ENCODE measurements at places on chromosomes 16 and 17.

DNA sequence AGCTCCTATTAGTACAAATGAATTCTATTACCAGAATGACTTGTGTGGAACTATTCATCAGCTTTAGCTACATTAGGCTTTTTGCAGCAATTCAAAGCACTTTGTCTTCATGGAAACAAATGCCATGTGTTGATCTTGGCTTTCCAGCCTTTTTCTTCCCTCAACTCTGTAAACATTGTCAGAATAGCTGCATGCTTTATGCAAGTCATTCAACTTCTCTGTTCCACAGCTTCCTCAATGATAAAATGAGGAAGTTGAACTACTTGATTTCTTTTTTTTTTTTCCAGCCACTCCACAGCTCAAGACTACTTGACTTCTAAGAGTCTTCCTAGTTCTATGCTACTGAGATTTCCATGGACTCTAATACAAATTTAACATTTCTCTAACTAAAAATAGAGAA, 41.1 kb downstream of the KIAA0753 start:
- no peak for DNase-seq

DNA sequence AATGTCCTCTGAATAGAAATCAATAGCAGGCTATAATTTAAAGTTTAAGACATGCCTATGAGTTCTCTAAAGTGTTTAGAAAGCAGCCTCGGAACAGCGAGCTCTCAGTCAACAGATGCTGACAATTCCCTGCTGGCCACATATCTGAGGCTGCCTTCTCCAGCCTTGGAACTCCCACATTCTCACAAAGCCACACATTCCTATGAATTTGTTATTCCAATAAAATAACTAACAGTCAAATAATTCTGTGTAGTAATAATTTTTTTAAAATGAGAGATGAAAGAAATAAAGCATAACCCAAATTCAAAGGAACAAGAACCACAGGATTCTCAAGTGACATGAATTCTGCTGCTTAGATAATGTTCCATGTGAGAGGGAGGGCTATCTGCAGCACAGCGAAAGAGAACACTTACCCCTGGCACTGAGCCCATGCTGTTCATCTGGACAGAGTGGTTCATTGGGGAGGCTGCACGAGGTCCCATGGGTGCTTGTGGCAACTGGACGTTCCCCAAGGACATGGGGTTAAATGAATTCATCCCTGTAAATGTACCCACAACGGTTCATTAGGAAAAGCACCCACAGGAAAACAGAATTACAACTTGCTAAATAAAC, 56.9 kb upstream of the TRAP1 start:
- peak; percentile 80 for DNase-seq

DNA sequence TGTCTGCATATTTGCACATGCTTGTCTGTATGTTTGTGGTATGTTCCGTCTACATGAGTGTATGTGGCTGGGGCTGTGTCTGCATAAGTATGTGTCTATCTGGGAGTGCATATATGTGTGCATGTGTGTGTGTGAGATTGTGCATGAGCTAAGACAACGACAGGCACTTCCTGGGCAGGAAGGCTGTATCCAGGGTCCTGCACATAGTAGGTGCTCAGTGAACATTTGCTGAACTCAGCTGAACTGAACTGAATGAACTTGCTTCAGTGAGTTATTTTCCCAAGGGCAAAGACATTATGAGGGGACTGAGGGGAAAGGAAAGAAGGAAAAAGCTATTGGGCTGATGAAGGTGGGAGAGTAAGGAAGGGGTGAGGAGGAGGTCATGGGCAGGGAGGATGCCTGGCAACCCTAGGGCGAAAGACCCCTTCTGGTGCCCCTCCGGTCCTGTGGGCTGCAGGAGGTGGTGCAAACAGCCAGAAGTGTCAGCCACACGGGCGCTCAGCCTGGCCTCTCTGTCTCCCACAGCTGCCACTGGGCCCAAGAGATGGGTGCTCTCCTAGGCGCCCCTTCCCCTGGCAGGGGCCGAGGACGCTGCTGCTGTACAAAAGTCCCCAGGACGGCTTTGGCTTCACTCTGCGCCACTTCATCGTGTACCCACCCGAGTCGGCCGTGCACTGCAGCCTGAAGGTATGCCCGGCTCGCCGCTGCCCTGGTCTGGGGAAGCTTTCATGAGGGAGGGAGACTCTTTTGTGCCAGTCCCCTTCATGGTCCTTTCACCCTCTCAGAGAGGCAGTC, 29.5 kb downstream of the ARHGAP23 start:
- no peak for DNase-seq

DNA sequence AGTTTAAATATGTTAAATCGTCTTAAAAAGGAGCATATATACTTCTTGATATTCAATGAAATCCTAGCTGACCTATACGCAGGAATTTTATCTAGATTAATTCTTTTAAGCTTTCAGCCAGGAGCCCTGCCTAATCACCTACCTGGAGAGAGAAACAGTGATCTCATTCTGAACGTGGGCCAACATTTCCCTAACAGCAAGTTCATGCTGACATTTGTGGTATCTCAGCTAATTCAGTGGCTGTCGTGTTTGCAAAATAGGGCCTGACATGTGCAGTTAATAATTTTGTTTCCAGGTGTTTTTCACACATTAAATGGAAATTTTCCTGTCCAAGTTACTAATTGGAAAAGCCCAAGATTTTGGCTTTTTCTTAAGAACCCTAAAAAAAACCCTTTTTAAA, 17.4 kb downstream of the KRT24 start:
- DNase-seq, result no peak

GRCh38 chr16:50684823-50685461, 3.8 kb upstream of the SNX20 start:
- DNase-seq, result no peak

- DNase-seq, result no peak
These were observed 771 bp upstream of the OVCA2 start for GRCh38 chr17:2040942-2041560.

Measured in GM03348 (cell line).